Eye (tissue), 1 donor: ENCODE measurements at places on chromosomes 4 and X.

- DNase-seq: no peak
Observed at GRCh38 chr4:2076908-2077536, 17.9 kb downstream of the NAT8L start.

DNA sequence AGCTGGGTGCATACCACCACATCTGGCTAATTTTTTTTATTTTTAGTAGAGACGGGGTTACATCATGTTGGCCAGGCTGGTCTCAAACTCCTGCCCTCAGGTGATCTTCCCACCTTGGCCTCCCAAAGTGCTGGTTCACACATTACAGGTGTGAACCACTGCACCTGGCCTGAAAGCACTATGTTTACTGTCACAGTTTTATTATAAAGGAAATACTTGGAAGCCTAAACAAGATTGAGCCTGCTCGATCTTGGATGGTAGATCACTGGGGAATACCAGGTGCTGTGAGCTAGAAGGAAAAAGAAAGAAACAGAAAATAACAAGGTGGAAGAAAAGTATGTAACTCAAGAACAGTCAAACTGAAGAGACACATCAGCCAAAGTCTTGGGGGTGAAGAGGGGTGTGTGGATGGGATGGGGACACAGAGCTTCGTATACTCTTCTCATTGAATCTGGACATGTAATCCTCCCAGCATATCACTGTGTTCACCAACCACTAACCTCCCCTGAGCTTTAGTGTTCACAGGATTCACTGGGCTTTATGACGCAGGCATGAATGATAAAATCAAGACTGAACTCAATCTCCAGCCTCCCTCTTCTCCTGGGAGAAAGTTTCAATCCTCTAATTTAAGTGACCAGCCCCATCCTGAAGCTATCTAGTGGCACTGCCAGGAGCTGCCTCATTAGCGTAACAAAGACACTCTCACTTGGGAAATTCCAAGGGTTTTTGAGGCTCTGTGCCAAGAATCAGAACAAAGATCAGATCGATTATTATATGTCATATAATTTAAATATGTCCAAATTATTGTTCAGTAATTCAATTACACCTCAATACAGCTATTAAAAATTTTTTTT lies 40.9 kb downstream of the PDS5A start:
- no peak for DNase-seq

DNA sequence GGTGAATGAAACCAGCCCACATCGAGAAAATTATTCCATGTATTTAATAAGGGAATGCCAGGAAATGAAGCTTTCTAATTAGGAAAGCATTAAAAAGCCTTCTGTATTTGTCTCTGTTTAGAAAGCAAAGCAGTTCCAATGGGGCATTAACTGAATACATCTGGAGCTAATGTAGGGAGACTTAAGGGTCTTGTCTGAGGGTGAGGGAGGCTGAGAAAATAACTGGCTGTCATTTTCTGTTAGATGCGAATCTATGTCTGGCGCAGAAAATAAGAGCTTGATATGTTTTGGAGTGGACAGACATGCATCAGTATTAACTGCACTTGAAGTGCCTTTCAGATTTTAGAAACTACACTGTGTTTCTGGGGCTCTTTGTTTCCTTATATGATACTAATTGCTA lies 111.3 kb downstream of the KLHL8 start:
- DNase-seq: peak; percentile 77

GRCh38 chrX:78712336-78712735 lies 35.2 kb upstream of the LPAR4 start:
- DNase-seq: no peak

GRCh38 chrX:1451661-1452515 lies 821 bp downstream of the ASMTL start:
- DNase-seq: no peak
